NCI-H2171 treated with DMSO at 0.1 percent for 48 hours (cell line): ENCODE measurements at places on chromosomes 2 and 18.

GRCh38 chr2:44952143-44952805, 10.8 kb downstream of the SIX3 start:
- peak; percentile 57 for DNase-seq

DNA sequence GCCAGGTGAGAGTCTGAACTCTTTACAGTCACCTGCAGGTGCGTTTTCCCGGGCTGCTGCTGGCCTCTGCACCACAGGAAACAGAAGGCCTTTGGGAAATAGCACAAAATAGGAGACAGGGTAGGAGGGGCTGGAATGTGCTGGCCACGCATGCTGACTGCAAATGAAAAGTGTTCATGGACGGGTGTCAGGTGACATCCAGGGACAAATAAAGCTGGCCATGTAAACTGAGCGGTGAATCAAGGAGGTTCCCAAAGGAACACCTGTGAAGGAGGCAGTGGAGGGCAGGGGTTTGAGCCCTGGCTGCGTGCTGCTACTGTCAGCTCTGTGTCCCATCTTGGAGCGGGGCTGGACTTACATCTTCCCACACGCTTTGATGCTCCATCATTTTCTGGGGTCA, 42.4 kb upstream of the GBX2 start:
- no peak for DNase-seq

GRCh38 chr18:41714872-41715271, 240.2 kb upstream of the PIK3C3 start:
- DNase-seq, result no peak

- DNase-seq, result no peak
Observed at GRCh38 chr2:126687503-126687902, 31.5 kb downstream of the GYPC start.

DNA sequence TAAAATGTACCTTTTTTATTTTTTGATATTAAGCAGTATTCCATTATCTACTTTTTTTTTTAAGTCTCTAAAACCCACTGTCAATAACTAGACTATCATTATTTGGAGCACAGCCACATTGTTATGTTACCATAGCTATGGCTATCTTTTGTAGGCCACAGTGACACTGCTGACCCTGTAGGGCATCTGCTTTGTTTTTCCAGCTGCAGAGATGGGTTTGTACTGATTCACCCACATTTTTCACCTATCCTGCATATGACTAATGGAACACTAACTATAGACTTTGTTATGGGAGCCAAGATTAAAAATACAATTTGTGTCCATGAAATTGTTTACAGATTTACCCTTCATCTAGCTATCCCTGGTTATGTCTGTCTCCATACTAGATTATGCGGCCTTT, 21.6 kb upstream of the OTX1 start:
- no peak for DNase-seq

DNA sequence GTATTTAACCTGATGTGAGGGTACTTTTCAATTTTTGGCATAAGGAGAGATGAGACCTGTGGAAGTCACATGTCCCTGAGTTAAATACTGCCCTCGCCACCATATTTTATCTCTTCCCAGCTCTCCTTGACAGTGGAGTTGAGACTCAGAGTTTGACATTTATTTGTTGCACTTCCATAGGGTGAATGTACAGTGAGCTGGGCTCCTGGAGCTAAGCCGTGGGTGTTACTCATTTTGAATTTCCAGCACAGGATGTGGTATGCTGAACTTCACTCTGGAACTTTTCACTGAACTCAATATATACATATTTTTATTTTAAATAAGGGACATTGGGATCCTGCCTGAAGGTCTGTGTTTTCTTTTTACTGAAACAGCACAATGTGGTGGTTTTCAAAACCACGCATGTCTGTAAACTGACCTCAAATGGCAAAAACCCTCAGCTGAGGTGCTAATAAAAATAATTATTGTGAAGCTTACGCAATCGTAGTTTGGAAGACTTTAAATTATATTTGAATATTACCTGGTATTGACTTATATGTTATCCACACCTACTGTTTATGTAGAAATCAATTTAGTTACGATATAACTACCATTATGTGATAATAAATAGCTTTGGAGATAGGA, 12.1 kb downstream of the RNF144A start:
- DNase-seq, result no peak

DNA sequence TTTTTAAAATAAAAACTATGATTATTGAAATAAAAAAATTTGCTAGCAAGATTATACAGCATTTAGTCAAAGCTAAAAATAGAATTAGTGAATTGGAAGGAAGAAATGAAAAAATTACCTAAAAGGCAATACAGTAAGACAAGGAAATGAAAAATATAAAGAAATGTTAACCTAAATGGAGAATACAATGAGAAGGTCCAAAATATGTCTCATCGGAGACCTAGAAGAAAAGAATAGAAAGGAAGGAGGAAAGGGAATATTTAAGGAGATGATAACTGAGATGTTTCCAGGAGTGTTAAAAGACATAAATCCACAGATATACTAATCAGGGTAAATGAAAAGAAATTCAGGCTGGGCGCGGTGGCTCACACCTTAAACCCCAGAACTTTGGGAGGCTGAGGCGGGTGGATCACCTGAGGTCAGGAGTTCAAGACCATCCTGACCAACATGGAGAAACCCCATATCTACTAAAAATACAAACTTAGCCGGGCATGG, 78.9 kb downstream of the AFF3 start:
- no peak for DNase-seq

DNA sequence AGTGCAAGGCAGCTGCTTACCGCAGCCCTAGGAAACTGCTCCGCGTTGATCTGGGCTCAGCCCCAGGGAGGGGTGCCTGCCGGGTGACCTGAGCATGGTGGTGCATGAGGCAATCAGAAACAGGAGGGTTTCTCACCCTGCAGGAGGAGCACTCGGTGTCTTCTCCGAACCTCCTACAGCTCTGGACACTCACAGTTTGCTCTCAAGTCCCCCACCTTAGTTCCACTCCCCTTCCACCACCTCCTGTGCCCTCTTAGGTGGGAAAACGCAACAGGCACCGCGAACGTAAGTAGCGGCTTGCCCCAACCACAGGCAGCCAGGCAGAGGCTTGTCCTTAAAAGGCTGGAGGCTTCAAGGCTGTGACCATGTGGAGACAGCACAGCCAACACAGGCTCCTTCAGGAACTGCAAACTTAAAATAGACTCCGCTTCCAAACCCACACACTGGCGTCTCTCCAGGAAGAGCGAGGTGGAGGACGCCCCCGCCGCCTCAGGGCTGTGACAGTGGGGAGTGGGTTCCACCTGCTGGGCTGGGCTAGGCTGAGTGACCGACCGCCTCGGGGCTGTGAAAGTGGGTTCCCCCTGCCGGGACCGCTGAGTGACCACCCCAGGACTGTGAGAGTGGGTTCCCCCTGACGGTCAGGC, 71.6 kb downstream of the NDUFA10 start:
- DNase-seq, result no peak

- peak; percentile 89 for DNase-seq
Observed at GRCh38 chr2:216695401-216695821, at the start of gene IGFBP5. Gene IGFBP5, minus strand, starts transcription at chr2:216695549. Its CDS starts 774 bp downstream, at chr2:216694775.

GRCh38 chr2:150023044-150023443, 435.5 kb upstream of the MMADHC start:
- DNase-seq, result no peak

- DNase-seq, result no peak
Observed at GRCh38 chr18:46676182-46676835, 19.3 kb upstream of the LOXHD1 start.

- no peak for DNase-seq
Observed at GRCh38 chr2:235810252-235810651, 316.4 kb downstream of the AGAP1 start.

DNA sequence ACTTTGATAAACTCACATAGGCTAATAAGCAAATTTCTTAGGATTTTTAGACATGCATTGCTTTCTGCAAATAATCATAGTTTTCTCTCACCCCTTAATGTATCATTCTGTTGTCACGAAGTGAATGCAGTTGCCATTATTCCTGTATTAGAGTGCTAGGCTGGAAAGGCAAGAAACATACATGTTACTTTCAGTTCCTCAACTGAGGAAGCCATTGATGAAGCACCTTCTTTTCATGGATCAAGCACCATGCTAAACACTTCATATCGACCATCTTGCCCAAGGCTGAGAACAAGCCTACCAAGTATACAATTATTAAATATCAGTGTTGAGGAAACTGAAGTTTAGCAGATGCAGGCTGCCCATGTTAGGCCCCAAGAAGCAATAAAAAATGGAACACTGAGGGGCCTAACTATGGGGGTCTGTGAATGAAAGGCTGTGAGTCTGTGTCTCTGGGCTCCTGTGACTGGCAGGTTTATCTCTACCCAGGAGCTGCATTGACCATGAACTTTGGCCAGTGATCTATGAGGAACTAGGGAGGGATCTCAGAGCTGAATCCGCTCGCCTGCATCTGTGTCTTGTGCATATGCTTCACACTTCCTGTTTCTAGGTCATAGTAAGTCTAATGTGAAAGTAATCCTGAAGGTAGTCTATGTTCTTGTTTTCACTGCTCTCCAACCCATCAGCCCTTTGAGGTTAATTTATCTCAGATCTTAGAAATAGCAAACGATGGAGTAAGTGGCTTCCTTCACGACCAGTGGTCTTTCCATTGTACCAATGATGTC, 16.0 kb upstream of the TSPYL6 start:
- no peak for DNase-seq

- DNase-seq, result no peak
Observed at GRCh38 chr18:36600548-36600947, 228.3 kb downstream of the TPGS2 start.

DNA sequence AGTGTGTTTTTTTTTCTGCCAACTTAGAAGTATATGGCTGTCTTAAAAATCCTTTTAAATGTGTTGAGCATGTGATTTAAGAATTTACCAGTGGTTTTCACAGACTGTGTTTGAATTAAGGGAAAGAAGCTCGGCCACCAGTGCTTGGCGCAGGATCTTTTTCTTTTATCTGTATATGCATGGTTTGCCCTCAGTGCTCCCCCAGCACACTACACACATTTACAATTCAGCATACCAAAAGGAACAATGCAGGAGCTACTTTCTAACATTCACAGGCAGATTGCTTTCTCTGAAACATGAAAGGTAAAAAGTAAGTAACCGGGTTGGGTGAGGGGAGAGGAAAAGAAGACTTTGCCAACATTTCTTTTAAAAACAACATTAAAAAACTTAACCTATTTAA, 3.9 kb downstream of the SALL3 start:
- no peak for DNase-seq

DNA sequence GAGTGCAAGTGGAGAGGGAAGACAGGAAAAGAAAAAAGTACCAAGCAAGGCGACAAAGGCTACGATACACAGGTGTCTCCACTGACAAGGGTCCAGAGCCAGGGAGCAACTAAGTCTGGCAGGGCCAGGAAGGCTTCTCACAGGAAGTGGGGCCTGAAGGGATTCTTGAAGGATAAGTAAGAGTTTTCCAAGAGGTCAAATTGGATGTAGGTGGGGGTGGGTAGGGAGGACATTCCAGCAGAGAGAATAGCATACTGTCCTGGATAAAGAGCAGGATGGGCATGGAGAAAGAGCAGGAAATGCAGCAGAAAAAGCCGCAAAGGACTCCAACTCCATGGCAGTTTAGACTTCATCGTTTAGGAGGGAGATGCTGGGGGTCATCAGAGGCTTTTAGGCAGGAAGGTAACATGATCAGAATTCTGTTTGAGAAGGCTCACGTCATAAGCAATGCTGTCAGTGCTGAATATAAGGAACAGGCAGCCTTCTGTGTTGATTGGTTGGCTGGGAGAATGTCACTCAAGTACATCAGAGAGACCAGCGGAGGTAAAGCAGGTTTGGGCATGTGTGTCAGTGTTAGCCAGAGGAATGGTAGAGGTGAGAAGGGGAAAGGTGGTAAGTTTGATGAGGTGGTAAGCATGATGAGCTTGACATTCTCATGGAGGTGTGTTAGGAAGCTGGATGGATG, 35.1 kb downstream of the ARHGAP25 start:
- no peak for DNase-seq

GRCh38 chr2:15181092-15181745, 379.9 kb downstream of the NBAS start:
- DNase-seq, result no peak
